ENCODE measurements at places on chromosomes 13 and 19.

GRCh38 chr13:30907121-30907861 is 1.2 kb downstream of the MEDAG start:
- DNase-seq = no peak

DNA sequence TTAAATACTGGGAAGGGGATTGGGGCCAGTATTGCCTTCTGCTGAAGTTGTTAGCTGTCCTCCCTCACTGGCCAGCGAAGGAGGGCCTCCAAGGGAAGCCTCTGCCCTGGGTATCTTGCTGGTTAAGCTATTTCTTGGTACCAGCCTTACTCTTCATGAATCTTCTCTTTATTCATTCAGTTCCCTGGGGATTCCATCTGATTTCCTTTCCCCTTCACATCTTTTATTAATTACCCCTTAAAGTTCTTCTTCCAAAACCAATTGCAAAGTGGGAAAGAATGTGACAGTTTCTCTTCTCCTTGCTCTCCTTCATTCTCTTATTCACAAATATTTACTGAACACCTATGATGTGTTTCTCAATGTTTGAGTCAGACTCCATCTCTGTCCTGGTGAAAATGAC is 36.7 kb upstream of the STK24 start:
- no peak for DNase-seq

DNA sequence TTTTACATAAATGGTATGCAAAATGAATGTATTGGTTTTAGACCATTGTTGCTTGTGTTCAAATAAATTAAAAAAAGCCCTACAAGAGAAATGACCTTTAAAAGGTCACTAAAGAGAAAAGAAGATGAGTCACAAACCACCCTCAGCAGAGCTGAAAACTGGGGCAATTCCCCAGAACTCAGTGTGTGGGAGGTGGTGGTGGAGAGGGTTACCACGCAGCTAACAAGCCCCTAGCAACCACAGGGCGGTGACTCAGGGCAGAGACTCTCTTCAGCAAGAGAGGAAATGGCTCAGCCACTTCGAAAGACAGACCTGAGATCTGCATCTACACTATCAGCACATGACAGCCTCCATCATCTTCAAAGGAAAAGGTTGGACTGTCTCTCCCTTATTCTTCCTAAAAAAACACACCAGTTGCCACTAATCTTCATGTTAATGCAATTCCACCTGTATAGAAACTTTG is 29.4 kb upstream of the NDFIP2 start:
- DNase-seq = peak; percentile 82

DNA sequence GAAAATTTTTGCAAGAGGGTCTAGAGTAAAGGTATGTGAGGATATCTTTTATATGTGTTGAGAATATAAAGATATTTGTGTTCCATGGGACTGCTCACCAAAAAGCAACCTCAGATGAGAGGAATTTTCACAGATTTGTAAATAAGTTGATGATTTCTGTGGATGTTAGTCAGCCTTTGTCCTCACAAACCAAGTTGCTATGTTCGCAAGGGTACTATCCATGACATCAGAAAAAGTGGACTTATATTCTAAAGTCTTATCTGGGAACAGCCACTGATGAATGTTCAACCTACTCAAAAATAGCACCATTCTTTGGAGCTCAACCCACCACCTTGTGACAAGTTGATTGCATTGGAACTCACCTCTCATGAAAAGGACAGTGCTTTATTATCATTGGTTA is 138.6 kb downstream of the PCDH20 start:
- no peak for DNase-seq

- no peak for DNase-seq
Measured at GRCh38 chr19:41863209-41863931, 3.3 kb downstream of the RPS19 start.

DNA sequence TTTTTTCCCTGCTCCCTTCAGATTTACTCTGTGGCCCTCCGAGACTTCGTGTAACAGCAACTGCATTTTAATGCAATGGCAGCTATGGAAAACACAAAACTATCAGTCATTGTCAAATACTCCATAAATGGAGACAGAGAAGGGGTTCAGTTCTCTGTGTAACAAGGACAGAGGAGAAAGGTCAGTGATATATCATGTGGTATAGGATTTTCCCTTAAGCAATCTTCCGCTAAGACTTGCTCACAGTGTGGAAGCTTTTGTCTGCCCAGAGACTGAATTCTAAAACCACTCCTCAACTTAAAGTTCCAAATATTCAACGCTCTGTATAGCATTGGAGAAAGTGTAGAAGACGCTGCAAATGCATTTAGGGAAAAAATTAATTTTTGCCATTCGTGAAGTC is 111.3 kb upstream of the EDNRB start:
- DNase-seq = no peak

- no peak for DNase-seq
Measured at GRCh38 chr13:90336507-90336906, 1011.0 kb upstream of the MIR17HG start.

DNA sequence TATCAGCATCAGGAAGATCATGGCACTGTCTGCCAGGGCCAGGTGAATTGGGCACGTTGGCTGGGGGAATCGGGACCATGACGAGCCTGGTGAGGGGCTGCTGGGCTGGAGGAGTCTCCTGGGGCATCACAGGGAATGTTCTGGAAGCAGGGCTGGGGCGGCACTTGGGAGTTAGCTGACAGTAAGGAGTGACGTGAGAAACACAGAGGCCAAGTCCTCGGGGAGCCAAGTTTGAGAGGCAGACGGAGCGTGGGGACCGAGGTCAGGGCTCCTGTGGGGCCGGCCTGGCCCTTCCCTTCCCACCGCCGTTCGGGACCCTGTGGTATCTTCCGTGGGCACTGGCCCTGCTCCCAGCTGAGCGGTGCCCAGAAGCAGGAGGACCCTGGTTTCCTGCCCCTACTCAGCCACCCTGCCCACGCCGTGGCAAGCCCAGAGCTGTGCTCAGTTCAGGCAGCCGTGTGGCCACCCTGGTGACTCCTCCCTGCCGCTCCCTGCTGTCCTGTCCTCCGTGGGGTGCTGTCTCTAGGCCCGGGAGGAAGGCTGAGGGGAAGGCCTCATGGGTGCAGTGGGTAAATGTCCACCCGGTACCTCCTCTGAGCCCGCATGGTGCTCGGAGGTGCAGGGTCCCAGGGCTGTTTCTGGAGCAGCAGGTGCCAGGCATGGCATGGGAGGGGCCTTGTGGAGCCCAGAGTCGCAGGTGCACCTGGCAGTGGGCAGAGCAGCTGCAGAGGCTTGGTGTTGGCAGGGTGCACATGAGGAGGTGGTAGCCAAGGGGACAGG is 25.2 kb downstream of the CRTC1 start:
- no peak for DNase-seq

DNA sequence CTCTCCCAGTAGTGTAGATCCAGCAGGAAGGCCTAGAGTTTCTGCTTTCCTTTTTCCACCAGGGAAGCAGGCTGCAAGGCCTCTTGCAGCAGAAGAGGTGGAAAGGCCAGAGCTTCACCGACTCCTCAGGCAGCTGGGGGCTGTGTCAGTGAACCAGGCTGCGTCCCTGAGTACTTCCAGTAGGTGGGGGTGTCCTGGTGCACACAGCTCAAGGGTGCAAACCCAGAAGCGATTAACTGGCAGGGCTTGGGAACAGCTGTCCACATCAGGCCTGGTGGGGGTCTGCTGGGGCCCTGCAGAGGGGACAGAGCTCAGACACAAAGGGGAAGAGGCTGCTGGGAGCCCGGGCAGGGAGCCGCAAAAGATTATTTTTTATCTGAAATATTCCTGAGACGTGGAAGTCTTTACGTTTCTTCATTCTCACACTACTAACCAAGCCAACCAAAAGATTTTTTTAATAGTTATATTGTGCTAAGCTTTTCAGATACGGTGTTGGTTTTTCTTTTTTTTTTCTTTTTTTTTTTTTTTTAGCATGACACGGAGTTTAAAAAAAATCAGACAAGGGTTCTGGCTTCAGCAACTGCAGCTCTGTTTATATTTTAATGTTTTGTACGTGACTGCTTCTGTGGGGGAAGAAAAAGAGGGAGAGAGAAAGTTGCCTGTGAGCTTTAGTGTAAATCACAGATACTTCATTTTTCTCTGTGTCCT is 11.0 kb downstream of the TSHZ3 start:
- DNase-seq = no peak

GRCh38 chr19:13350072-13350471 is 156.2 kb downstream of the CACNA1A start:
- DNase-seq = no peak

DNA sequence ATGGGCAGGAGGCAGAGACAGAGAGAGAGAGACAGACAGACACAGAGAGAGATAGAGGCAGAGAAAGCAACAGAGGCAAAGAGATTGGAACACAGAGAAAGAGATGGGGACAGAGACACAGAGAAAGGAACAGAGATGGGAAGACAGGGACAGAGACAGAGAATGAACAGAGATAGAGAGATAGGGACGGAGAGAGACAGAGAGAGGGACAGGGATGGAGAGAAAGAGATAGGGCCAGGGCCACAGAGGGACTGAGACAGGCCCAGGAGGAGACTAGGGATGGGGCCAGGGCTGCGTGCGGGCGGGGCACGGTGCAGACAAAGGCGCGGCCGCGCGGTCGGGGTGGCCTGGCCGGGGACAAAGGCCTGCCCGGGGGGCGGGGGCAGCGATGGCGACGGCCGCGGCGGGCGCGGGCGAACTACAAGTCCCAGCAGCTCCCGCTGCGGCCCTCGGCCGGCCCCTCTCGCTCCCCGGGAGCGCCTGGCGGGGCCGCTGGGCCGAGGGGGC is at the start of gene ZNF358:
Gene ZNF358 (plus strand): TSS at position 459 of the 507 bp plus-strand sequence. CDS start 3,140 bp downstream, outside the sequence.
- peak; percentile 47 for DNase-seq

GRCh38 chr13:110055089-110055488 is 251.9 kb downstream of the COL4A1 start:
- no peak for DNase-seq

DNA sequence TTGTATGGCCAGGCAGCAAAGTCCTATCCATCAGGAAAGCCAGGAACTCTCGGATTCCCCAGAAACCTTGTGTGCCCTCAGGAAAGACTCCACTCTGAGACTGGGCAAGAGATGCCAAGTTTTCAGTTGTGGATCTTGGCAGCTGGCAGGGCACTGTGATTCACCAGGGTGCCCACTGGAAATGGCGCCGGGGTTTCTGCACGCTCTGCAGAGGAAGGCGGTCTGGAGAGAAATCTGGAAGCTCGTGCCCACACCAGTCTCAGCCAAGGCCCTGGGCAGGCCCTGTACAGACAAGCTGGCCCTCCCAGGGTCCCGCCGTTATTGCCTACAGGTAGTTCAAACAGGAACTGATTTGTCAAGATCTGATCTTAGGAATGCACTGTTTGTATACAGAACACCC is 4.9 kb downstream of the NAPA start:
- DNase-seq = no peak

GRCh38 chr13:52780611-52781010 is 41.0 kb upstream of the CNMD start:
- no peak for DNase-seq

- DNase-seq = no peak
Measured at GRCh38 chr13:108681986-108682575, 52.7 kb downstream of the MYO16 start.

DNA sequence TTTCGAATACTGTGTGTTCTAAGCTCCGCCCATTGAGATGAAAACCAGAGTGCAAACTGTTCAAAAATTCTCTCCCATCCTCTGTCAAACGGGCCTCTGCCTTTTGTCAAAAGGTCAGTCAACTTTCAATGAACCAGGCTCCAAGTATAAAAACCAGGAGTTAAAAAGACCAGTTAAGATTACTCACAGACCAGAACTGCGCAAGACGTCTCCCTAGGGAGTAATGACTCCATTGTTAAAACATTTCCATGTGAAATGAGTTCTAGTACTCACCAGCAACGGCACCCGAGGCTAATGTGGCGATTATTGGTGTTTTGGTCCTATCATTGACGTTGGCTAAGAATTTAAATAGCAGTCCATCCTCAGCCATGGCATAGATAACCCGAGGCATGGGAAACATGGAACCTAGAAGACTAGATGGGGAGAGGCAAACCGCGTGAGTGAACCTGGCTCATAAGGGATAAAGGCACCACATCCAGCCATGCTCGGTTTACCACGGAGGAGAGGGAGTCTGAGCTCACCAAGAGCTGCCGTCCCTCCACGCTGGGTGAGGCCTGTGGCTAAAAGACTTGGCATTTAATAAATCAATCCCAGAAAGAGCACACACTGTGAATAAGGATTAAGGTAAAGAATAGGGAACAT is 73.3 kb downstream of the SLC7A1 start:
- DNase-seq = no peak

- DNase-seq = no peak
Measured at GRCh38 chr13:27186295-27186694, 14.7 kb upstream of the USP12 start.

DNA sequence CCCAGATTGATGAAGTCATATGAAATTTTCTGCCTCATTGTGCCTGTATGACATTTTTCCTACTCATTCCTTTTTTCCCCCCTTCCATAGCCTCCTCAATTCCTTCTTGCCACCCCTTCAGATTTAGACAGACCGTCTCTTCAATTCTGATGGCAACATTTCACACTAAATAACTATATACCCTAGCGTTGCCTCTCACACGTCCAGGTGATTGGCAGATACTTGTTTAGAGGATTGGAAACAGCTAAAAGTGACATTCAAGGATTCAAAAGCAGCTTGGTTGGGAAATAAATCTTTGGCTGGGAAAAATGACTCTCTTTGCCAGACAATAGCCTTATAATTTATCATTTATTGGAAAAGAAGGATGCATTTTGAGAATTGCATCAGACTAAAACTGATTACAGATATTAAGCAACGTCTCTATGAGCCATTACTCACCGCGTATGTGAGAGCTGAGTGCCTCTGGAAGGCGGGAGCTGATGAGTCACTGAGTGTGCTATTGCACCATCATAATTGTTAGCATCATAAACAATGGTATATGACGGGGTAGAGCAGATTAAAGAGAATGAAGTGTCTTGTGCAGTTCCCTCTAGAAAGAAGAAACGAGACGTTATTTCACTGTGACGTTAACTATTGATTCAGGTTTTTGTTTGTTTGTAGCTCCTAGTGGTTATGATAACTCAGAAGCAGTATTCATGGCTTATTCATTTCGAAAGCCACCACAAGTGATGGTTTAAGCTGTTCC is 61.1 kb upstream of the FAM216B start:
- DNase-seq = peak; percentile 7

GRCh38 chr13:34217343-34218025 is 399.5 kb downstream of the RFC3 start:
- DNase-seq = no peak

GRCh38 chr13:101289764-101290163 is 126.5 kb downstream of the NALCN start:
- no peak for DNase-seq

GRCh38 chr13:98507282-98507797 is 69.6 kb downstream of the STK24 start:
- DNase-seq = no peak

DNA sequence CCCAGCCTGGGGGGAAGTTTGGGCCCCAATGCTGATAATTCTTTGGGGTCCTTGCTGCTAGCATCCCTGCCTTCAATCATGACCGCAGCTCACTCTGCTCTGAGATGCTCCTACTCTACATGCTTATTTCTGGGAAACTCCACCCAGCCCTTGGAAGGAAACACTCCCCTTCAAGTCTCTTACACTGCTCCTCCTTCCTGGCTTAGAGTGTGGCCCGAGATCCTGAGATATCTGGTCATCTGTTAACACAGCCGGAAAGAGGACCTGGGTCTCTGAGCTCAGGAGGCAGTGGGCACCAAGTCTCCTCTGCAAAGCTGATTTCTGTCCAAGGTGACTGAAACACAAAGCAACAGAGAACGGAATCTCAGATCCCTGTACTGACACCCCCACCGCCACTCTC is 33.0 kb downstream of the CYP4F2 start:
- DNase-seq = no peak

GRCh38 chr13:73321043-73321442 is 262.2 kb downstream of the KLF5 start:
- DNase-seq = no peak
